ENCODE measurements at places on chromosomes 11 and 22. TPM values are rescaled to one million over a fixed set of nuclear protein-coding genes. Genes with fewer than 3 reads are reported as not detected.
A peak's percentile ranks its signal among the peaks of the same experiment; 100 is the strongest.

GRCh38 chr11:18066626-18067025 is 20.6 kb upstream of the TPH1 start:
- DNase-seq: no peak

DNA sequence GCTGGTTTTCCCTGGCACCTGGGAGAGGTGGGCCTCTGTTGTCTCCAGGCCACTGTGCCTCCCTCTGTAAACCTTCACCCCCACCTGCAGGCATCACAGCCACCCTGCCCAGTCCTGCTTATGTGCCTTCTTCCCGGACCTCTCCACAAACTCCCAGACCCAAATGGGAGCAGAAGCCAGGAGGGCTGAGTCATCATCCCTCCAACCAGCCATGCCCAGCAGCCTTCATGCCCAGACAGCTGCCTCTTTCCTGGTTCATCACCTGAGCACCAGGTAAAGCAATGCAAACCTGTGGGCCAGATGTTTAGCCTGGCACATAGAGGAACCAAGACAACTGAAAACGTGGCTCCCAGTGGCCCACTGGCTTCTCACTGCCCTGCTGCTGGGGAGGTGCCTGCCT is 2.1 kb upstream of the TMPRSS4 start:
- no peak for DNase-seq

DNA sequence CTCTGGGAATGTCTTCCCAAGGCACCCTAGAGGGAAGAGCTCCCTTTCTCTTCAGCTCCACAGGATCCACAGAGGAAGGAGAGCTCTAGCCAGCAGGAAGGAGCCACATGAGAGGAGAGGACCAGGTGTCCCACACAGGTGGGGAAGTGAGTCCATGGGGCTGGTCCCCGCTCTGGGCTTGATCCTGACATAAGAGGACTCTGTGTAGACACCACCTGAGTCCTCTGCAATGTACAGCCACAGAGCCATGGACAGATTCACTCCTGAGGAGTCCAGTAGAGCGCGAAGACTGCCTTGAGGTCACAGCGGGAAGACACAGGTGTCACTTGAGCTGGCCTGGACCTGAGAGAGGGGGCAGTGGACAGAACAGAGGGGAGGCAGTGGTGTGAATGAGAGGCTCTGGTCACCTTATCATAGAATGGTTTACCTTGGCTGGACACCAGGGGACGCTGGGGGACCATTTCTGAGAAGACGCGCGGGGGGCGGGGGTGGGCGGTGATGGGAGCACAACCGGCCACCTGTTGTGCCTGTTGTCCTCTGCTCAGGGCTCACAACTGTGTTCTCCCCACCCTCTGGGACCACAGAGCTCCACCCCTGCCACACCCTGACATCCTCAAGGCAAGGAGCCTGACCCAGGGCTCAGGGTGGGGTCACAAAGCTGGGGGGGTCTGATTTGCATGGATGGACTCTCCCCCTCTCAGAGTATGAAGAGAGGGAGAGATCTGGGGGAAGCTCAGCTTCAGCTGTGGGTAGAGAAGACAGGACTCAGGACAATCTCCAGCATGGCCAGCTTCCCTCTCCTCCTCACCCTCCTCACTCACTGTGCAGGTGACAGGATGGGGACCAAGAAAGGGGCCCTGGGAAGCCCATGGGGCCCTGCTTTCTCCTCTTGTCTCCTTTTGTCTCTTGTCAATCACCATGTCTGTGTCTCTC is 128.2 kb downstream of the ZNF280B start:
- no peak for DNase-seq

- DNase-seq: no peak
These were observed 28.7 kb downstream of the EHF start for GRCh38 chr11:34649597-34649996.

DNA sequence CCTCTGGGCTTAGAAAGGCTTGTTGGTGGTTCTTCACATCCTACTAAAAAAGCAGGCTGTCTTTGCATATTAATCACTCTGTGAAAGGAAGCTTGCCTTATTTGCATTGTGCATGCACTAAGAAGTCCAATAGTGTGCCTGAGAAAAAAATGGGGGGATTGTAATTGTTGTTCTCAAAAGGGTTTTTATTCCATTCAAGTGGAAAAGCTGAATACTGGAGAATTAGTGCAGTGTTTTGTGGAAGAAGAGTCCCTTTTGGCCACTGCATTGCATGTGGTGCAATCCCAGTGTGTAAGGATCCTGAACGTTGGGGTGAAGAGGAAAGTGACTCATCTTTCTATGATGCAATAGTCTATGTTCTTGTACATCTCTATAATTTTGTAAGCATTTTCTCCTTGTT is 16.5 kb downstream of the NCAM1 start:
- DNase-seq: no peak

Gene TRIM48
- total RNA-seq: not detected

Gene GDPD4
- total RNA-seq: not detected

DNA sequence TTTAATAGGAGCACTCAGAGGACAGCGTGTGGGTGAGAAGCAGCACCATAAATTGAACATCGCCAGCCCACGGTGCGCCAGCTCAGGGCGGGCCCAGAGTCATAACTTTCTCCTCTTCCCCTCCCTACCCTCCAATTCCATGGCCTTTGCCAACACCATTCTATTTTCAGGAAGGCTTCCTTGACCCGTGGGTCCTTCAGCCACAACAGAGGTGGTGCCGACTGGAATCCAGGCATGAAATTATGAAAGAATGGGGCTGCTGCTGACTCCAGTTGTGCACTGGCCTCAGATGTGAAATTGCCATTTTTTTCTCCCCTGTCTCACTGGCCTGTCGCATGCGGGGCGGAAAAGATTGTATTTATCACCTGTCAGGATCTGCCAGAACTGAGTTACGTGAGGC is 345.9 kb downstream of the MIAT start:
- no peak for DNase-seq

- no peak for DNase-seq
These were observed 7.0 kb downstream of the MS4A6A start for GRCh38 chr11:60175860-60176275.

- peak; percentile 55 for DNase-seq
These were observed 14.9 kb upstream of the MS4A4A start for GRCh38 chr11:60265373-60266214.

DNA sequence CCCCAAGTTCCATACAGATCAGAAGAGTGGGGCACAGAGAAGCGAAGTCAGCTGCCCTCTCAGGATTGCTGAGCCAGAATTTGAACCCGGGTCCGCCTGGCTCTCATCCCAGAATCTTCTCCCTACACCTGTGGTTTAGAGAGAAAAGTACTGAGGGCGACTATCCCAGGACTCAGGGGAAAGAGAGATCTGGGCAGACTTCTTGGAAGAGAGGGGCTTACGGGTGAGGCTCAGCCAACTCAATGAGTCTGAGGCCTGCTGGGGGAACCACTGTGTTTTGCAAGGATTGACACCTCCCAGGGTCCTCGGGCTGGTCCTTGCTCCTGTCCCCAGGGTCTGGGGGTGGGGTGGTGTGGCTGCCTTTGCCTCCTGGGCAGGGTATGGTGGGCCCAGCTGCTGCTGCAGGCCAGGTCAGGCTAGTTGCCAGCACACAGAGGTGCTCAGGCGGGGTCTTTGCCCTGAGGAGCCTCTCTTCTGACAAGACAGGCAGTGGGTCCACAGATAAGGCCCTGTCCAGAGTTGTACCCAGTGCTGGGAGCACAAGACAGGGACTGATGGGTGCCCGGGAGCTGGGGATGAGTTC is 1.2 kb downstream of the CAPN5 start:
- no peak for DNase-seq

Gene OR9Q1
- not detected for total RNA-seq

DNA sequence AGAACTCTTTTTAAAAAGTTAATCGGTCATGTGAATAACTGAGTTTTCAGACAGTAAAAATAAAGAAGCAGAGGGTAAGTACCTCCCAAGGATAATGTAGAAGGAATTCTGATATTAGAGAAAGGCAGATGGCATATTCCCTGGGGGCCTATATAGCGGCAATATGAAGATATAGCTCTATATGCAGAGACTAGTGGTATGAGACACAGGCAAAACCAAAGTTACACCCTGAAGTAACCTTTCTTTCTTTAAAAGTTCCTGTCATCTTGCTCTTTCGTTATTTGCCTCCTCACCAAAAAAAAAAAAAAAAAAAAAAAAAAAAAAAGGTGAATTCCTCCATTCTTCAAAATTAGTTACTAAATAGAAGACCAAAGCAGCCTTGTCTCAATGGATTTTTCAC is 76.2 kb upstream of the ARHGAP32 start:
- DNase-seq: no peak

GRCh38 chr11:61035526-61035835 is 64.0 kb downstream of the CD6 start:
- DNase-seq: no peak

DNA sequence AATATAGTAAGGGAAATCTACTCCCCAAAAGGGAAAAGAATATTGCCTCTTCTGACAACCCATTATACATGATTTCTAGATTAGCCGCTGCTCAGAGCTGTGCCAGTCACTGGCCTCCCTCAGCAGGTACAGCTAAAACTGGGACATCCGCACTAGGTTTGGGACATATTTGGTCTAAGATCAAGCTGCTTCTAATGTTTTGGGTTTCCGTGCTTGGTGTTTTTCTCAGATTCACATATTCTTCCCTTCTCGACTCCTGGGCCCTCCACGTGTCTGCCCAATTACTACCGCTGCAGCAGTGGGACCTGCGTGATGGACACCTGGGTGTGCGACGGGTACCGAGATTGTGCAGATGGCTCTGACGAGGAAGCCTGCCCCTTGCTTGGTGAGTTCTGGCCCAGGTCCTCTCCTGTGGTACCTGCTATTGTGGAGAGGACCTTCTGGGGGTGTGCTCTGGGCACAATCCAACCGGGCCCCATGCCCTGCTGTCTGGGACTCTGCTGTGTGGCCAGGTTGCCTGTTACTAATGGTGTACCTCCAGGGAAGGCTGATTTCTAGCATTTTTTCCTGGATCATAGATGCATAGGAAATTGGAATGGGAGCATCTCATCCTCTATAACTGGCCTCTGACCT is 138.1 kb upstream of the SORL1-AS1 start:
- DNase-seq: no peak

Gene BTG4
- not detected for total RNA-seq

Gene MCHR1
- 1.3 TPM for total RNA-seq

DNA sequence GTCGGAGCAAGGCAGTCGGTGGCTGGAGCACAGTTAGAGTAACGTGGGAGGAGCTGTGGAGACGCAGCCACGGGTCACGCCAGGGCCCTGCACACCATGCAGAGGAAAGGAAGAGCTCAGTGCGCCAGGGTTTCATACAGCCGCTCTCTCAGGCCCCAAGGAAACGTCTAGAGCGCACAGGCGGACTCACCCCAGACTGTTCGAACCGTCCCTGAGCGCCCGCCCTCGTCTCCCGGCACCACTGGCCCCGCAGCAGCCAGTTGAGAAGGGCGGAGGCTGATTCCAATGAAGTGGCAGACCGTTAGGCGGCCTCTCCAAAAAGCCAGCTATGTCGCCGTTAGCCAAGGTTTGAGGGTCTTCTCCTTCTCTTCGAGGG is 483 bp upstream of the HYLS1 start:
- no peak for DNase-seq

DNA sequence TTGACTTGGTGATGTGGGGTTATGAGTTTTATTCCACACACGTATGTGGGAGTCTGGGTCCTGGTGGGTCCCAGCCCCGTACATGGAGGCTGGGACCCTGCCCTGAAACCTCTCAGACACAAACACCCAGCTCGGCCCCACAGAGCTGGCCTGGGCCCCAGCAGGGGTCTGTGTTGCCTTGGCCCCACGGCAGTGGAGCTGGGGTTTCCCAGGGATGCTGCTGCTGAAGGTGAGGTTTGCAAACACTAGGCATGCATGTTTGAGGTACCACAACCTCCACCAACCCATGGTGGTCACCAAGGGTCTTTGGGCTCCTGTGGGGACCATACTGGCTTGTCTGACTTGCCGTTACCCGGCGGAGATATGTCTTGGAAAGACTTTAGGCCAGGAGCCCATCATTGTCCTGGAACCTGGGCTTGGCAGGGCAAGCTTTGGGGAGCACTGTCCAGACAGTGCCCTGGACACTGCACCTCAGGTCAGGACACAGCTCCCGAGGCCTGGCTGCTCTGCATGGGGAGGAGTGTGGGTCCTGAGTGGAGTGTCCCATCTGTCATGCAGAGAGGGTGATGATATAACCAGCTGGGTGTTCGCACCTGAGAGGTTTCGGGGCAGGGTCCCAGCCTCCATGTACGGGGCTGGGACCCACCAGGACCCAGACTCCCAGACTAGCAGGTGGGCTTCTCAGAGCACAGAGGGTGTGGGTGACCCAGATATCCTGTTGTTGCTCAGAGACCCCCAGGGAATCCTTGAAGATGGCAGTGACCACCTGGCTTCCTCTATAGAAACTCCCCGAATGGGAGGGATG is 63.3 kb downstream of the KCNQ1 start:
- no peak for DNase-seq

DNA sequence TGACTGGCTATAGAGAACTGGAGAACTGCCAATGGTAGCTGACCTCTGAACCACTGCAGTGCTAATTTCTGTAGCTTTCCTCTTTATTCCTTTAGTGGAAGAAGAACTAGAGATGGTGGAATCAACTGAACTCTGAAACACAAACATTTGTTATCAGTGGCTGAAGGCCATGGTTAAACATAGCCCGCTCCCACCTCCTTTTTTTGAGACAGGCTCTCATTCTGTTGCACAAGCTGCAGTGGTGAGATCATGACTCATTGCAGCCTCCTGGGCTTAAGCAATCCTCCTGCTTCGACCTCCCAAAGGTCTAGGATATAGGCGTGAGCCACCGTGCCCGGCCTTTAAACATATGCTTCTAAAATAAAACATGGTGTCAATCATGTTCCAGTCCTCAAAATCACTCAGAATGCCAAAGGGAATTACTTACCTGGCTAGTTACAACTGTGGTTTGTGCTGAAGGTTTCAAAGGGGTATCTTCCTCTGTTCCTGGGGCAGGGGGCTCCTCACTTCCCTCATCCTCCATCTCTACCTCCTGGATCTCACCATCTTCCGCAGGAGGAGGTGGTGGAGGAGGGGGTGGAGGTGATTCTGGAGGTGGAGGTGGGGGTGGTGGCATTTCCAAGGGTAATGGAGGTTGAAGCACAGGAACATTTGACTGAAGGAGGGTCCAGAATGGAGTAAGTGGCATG is 9.0 kb upstream of the AGBL2 start:
- DNase-seq: no peak

DNA sequence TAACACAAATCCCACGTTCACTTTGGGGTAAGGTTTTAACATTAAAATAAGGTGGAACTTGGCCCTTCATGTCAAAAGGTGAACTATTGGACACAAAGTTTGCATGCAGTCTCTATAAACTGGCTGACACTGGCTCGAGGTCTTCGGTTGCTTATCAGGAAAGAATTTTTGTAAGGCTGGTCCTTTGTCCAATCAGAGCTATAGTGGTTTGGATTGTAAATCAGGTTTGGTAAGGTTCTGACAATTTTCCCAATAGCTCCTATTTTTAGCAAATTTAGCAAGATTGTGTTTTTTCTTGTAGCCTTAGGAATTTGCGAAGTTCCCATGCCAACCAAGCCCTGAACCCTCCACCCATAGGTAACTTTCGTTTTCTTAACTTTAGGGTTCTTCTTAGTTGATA is 17.6 kb upstream of the MED17 start:
- no peak for DNase-seq

Gene BRSK2
- total RNA-seq: 72.5 TPM

DNA sequence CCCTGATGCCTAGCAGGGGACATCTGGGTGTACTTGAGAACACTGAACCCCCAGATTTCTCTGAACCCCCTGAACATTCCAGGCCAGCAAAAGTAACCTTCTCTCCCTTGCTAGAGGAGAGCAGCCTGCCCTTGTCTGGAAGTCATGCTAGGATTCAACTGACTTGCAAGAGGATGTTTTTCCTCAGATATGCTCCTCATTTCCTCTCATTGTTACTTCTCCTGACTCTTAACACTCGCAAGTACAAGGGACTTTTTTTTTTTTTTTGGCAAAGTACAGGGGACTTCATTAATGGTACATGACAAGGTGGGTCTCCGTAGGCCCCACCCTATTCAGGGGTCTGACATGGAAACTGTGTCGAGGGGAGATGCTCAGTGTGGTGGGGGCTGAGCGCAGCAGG is 6.3 kb upstream of the MCHR1 start:
- no peak for DNase-seq
